NCI-H524 (cell line): ENCODE measurements at places on chromosomes 7 and 10.

GRCh38 chr7:33457039-33457438 lies 327.7 kb downstream of the BBS9 start:
- DNase-seq = no peak

DNA sequence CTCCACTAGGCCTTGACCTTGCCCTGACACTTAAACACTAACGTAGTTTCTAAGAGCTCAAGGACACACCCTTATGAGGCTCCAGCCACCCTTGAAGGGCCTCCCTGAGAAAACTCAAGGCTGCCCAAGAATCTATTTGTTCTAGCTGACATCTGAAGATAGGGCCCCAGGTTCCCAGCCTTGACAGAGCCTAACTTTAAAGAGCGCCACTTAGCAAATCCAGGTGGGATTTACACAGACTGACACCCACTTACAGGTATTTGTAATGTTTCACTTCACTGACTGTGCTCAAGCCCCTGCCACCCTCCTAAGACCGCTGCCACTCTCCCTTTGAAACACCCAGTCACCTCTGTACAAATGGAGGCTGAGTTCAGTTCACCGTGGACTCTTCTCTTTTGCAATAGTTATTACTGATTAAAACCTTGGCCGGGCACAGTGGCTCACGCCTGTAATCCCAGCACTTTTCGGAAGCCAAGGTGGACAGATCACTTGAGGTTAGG lies 90.4 kb downstream of the SVOPL start:
- no peak for DNase-seq

- no peak for DNase-seq
These were observed 854 bp upstream of the CFAP46 start for GRCh38 chr10:132943058-132943790.

DNA sequence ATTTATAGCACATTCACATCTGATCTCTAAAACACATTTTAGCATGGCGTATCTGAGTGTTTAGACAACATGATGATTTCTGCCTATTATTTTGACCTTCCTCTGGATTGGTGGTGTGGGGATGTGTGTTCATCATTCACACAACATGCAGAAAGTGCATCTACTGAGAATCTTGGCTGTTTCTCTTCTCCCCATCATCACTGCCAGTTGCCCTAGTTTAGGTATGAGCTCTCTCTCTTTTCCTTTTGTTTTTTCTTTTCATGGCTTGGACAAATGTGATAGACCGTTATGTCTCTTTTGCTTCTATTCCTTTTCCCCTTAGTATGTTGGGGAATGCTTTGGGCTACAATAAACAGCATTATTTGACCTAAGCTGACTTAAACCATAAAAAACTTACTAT lies 239.2 kb upstream of the FZD8 start:
- no peak for DNase-seq

DNA sequence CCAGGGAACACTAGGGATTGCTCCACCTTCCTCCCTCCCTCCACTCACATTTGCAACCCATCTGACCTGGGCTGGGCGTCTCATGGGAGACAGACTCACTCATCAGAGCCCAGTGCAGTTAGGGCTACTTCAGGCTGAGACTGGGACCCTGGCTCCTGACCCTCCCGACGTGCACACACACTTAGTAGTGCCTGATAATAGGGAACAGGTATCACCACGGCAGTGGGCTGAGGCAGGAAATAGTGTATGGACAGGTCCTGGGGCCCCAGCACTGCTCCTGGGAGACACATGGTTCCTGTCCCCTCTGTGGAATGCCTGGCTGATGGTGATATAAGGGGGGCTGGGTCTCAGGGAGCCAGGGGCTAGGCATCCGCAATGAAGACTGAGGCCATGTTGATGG lies 14.3 kb downstream of the AQP1 start:
- no peak for DNase-seq

DNA sequence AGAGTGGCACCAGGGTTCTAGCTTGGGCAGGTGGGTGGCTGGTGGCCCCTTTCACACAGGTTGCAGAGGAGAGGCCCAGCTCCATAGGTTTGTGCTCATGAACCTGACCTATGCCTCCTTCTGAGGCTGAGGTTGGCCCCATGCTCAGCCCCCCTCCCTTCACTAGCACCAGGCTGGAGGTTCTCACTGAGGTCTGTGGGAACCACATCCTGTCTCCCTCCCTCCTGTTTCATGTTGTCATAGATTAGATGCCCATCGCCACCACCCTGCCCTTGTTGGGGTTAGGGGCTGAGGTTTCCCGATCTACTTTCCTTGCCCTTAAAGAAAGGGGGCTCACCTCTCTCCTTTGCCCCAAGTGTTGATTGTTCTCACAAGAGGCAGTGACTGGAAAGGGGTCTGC lies 14.7 kb downstream of the NEUROG3 start:
- no peak for DNase-seq
